ENCODE measurements at places on chromosomes 5 and 9.

GRCh38 chr5:141330299-141331080 lies at the start of gene PCDHGA1:
Gene PCDHGA1 (plus strand): TSS chr5:141330514.
- DNase-seq = no peak

DNA sequence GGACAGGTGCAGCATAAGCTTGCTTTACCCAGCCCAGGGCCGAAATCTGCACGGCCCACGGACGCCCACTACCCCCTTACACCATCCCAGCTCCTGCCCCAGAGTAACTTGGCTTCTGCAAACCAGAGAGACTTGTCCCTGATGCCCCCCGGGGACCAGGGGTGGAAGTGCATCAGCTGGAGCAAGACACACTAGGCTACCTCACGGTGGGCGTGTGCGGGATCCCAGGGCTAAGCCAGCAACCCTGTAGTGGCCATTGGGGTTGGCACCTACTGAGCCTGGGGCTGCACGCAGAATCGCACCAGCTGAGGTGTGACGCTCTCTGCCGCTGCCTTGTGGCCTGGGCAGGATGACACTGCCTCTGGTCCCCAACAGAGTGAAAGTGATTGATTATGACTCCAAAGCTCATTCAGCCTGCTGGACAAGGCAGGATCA lies 6.1 kb upstream of the ZNF79 start:
- DNase-seq = no peak

GRCh38 chr9:130220352-130220751 lies 45.2 kb upstream of the HMCN2 start:
- DNase-seq = no peak

GRCh38 chr5:176902102-176902814 lies 3.1 kb upstream of the HK3 start:
- DNase-seq = no peak

GRCh38 chr5:168320805-168321204 lies 29.4 kb downstream of the WWC1 start:
- DNase-seq = no peak

- DNase-seq = no peak
These were observed 11.1 kb downstream of the GLDC start for GRCh38 chr9:6634444-6634843.

DNA sequence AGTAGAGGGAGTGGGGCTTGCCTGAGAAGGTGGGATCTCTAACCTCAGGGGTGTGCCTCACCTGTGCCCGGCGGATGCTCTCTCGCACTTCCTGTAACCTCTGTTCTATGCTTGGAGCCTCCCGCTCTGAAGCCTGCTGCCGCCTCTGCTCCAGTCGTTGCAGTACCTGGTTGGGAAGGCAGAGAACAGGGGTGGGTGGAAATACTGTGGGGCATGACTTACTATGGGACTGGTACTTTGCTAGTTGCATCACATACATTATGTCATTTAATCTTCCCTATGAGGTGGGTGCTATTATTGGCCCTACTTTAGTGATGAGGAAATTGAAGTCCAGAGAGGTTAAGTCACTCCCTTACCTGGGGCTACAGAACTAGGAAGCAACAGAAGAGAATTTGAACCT lies 5.2 kb downstream of the FCHSD1 start:
- no peak for DNase-seq

DNA sequence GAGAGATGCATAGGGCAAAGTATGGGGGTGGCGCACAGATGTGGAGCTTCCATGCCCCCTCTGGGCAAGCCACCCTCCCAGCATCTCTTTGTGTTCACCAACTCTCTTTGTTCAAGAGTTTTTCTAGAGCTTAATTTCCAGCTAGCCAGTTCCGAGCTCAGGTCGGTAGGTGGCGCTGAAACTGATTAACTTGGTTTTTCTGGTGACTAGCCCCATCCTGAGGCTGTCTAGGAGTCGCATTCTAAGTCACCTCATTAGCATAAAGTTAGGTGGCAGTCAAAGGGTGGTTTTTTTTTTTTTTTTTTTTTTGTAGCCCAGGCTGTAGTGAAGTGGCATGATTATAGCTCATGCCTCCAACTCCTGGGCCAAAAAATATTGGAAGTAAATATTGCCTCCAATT lies 476.4 kb downstream of the KDM4C start:
- no peak for DNase-seq

DNA sequence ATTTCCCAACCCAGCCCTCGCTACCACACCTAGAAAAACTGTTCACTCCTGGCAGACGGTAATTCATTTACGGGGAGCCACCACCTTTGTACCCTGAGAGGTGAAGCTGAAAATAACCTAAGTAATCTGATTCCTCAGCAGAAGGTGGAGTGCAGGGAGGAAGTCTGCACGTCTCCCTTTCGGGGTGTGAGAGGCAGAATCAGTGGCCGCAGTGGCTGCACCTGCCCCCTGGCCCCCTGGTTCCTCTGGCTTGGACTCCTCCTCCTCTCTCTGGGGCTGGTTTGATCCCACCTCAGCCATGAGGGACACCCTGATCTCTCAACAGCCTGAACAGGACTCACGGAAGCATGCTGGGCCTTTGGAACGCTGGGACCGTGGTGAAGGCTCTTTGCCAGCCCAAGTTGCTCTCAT lies 10.5 kb downstream of the TMEM174 start:
- no peak for DNase-seq

DNA sequence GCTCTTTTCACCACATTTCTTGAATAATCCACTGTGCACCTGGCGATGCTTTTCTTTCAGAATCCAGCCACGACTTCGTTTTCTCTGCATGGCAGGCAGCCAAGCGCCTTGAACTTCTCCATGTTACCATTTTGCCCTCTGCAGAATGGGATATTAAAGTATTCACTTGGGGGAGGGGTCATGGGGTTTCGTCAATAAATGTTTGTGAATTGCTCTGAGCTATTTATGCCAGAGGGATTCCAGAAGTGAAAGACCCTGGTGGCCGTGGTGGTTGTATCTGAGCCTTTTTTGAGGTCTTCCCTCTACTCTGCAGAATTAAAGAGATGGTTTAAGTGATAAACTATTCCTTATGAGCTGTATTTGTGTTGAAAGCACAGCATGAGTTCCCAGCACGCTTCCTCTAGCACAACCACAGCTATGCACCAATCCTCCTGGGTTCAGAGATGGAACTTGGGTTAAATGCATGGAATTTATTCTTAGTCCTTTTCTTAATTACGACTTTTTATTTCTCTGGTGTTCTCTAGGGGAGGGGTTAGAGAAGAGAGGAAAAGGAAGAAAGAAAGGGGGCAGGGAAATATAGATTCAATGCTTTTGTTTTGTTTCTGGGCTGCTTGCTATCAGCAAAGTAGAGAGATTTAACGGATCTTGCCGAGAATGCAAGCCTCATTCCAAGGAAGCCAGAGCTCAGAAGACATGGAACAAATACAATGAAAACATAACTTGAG lies 478.2 kb upstream of the TNC start:
- no peak for DNase-seq

DNA sequence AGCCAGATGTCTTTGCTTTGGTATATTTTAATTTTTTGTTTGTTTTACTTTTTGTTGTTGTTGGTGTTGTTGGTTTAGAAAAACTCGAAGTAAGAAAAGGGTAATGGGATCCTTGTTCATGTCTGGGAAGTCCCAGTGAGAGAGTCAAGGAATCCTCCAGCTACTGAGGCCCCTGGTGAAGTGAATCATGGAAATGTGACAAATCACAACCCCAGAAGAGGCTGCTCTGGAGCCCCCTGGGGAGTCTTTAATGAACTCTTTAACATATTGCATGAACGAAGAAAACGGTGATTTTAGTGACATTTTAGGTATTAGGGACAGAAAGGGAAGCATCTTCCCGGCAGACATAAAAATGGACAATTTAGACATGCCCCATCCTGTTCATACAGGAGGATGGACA lies 41.3 kb downstream of the TMEM174 start:
- DNase-seq = no peak

DNA sequence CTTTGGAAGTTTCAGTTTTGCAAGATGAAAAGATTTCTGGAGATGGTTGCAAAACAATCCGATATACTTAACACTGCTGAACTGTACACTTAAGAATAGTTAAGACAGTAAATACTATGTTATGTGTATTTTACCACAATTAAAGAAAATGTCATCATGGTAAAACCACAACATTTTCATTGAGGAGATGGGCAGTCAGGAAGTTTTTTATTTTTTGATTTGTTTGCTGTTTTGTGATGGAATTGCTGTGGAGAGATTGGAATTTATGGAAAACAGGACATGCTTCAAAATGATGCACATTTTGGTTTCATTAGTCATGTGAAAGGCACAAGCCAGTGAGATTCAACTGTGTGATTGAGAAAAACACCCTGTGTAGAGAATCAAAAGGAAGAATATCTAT lies 90.5 kb upstream of the AGXT2 start:
- DNase-seq = no peak

DNA sequence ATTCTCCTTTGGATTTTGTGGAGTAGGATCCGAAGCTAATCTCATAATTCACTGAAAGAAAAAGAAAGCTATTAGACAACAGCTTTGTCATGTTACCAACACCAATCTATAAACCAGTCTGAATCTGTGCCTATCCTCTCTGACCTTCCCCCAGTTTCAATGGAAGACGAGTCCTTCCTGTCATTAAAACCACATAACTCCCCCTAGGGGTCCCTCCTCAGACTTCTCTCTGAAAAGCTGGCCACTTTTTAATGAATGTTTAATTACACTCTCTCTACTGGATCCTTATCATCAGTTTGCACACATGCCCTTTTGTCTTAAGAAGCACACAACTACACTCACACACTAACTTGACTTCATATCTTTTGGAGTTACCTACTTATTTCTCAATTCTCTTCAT lies 98.0 kb upstream of the TSLP start:
- no peak for DNase-seq

DNA sequence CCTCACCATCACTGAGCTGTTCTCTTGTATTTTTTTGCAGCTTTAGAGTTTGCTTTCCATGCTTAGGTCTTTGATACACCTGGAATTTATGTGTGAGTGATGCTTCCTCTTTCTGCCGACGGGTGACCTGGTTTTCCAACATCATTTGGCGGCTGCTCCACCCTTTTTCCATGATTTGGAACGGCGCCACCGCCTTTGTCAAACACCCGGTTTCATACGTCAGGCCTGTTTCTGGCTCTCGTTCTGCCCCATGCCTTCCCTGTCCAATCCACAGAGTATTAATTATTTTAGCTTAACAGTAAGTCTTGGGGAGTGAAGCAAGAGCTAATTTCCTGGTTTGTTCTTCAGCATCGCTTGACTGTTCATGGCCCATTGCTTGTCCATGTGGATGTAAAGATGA lies 30.2 kb downstream of the CACNA1B start:
- no peak for DNase-seq

GRCh38 chr9:133715866-133716563 lies 22.1 kb downstream of the SARDH start:
- no peak for DNase-seq

GRCh38 chr9:98449871-98450270 lies 194.4 kb upstream of the TBC1D2 start:
- DNase-seq = no peak

GRCh38 chr5:176535664-176536131 lies 1.5 kb downstream of the RNF44 start:
- DNase-seq = no peak

DNA sequence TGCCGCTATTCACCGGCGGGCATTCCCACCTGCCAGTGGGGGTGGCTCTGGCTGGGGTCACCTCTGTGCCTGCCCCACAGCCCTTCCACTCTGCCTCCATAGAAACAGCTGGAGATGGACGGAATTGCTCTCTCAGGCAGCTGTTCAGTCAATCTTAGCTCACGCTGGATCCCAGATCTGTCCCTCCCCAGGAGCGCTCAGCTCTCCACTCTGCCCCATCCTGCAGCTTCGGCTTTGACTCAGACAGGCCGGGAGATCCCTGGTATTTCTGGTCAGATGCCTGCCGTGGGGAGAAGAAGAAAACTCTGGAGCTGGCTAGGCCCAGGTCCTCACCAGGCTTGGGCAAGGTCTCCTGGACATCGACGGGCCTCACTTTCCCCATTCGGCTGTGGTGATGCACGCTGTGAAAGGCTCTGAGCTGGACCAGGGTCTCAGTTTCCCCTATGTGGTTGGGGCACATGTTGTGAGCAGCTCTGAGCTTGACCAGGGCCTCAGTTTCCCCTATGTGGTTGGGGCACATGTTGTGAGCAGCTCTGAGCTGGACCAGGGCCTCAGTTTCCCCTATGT lies 7.6 kb upstream of the SLC9A3 start:
- DNase-seq = no peak

DNA sequence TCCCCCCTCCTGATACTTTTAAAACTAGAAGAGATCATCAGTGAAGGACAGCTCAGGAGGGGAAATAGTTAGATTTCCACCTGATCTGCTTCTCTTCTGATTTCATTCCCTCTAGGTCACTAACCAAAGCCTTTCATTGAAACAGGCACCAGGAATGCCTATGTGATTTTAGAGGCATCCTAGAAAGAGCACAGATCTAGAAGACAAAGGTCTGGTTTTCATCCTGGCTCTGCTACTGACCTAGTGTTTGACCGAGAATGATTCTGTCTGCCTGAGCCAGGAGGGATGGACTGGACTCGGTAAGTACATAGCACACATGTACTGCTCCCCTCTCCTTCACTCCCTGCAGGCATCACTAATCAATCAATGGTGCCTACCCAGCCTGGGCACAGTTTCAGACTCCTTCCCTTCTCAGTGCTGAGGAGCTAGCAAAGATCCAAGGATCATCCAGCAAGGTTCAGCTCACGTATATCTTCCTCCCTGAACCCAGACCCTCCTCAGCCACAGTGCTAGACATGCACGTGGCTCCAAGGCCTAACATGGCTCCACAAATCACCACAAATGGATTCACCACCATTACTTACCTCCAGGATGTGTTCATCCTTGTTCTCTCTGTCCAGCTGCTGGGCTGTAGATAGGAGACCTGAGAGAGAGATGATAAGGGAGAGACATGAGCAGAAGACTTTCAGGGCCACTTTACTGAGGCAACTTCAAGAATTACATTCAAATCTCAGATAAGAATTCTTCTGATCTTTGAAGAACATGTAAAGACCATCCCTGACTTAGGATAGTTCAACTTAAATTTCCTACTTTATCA lies 35.2 kb downstream of the FAT2 start:
- DNase-seq = no peak

GRCh38 chr5:125409234-125409860 lies 662.9 kb upstream of the ZNF608 start:
- DNase-seq = no peak

DNA sequence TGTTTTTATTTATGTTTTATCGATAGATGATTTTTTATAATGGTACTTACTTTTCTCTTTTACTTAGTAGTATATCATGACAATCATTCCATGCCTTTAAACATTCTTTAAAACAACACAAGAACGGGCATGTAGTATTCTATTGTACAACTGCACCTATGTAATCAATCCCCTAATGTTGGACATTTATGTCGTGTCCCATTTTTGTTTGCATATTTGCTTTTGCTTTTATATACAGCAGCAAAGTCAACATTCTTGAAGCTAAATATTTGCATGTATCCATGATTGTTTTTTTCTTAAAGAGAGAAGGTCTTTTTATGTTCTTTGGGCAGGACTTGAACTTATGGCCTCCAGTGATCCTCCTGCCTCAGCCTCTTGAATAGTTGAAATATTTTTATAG lies 527.0 kb upstream of the CLINT1 start:
- no peak for DNase-seq

GRCh38 chr9:124794902-124795491 lies 18.1 kb downstream of the OLFML2A start:
- no peak for DNase-seq

Data from stimulated activated CD8-positive, alpha-beta memory T cell treated with anti-CD3 and anti-CD28 coated beads, Interleukin-7, amount 100 ng/mL, for 4 hours (primary cell).